ENCODE measurements at places on chromosomes 12 and 14.

- no peak for DNase-seq
These were observed 38.7 kb downstream of the SLC6A12 start for GRCh38 chr12:175250-175649.

- DNase-seq = no peak
These were observed 155.6 kb downstream of the DYRK2 start for GRCh38 chr12:67804168-67804567.

DNA sequence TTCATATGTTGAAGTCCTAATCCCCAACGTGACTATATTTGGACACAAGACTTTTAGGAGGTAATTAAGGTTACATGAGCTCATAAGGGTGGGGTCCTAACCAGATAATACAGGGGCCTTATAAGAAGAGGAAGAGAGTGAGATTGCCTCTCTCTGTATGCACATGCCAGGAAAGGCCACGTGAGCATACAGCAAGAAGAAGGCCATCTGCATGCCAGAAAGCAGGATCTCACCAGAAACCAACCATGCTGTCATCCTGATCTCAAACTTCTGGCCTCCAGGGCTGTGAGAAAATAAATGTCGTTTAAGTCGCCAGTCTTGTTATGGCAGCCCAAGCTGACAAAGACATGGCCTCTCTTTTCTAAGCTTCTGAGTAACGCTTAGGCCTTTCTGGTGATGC is 69.0 kb upstream of the GPHB5 start:
- DNase-seq = no peak

- no peak for DNase-seq
These were observed 527 bp downstream of the CAMKK2 start for GRCh38 chr12:121295746-121296617.

DNA sequence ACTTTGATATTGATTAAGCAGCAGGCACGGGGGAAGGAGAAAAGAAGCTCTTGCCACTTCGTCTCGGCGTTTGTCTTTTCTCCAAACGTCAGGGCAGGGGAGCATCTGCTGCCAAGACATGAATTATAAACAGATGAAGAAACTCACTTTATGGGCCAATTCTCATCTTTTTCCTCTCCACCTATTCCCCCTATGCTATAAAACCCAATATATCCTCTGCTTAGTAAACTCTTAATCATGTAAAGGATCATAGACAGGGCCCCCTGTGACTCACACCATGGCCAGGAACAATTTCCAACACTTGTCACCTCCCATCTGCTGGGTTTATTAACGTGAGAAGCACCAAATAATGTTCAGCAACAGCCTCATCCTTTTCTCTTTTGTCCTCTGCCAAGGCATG is 1092.1 kb upstream of the TMEM132C start:
- no peak for DNase-seq

GRCh38 chr12:27840229-27840999 is 60.4 kb upstream of the MANSC4 start:
- no peak for DNase-seq

DNA sequence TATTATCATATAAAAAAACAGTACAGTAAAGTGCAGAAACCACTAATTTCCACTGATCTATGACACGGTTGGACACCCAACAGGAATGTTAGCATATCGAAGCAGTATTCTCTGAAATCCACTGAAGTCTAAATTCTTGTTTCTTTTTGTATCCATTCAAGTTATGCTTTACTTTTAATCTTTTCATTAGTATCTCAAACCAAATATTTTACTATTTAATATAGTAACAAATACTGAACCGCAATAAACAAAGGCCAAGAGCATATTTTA is 41.1 kb downstream of the ATXN2 start:
- no peak for DNase-seq

DNA sequence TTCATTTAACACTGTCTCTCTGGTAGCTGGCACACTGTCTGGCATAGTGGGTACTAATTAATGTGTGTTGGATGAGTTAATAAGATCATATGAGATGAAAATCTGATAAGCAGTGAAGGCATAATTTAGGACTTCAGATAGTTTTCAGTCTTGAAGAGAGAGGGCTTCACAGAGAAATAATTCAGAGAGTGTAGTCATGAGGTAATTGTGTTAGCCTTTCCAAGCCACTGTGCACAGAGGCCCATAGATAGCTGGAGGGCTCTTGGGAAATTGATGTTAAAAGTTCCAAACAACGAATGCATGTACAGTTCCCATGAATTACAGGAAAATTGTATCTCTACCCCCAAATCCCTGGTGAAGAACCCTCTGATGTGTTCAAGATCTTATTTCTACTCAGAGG is 133.8 kb upstream of the HMGA2 start:
- no peak for DNase-seq

- no peak for DNase-seq
These were observed 113.0 kb downstream of the BEGAIN start for GRCh38 chr14:100474196-100474595.

DNA sequence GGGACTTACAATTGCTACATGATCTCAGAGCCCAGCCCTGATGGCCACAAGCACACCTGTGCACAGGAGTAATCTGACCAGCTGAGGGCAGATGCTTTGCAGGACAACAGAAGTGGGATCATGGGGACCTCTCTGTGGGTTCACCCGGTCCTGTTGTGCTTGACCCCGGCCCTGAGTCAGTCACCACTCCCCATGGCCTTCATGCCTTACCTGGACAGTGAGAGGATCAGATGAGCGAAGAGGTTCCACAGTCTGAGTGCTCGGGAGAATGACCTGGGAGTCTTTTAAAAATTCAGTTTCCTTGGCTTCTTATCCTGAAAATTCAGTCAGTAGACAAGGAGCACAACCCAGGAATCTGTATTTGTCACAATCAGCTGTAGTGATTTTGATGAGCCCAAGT is 88.1 kb downstream of the NTF3 start:
- DNase-seq = no peak

DNA sequence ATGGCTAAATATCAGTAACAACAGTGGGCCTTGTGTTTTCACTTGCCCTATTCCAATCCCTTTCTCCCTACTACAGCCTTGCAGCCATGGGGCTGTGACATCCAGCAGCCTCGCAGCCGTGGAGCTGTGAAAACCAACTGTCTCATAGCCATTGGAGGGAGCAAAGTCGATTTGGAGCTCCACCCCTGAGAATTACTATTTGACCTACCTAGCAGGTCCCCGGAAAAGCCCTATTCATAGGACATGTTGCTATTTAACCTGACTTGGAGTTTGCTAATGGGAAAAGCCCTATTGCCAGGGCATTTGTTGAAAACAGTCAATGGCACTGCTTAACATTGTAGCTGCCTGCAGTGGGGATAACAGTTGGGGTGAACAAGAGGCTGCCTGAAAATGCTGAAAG is 33.3 kb downstream of the ERG28 start:
- DNase-seq = no peak

DNA sequence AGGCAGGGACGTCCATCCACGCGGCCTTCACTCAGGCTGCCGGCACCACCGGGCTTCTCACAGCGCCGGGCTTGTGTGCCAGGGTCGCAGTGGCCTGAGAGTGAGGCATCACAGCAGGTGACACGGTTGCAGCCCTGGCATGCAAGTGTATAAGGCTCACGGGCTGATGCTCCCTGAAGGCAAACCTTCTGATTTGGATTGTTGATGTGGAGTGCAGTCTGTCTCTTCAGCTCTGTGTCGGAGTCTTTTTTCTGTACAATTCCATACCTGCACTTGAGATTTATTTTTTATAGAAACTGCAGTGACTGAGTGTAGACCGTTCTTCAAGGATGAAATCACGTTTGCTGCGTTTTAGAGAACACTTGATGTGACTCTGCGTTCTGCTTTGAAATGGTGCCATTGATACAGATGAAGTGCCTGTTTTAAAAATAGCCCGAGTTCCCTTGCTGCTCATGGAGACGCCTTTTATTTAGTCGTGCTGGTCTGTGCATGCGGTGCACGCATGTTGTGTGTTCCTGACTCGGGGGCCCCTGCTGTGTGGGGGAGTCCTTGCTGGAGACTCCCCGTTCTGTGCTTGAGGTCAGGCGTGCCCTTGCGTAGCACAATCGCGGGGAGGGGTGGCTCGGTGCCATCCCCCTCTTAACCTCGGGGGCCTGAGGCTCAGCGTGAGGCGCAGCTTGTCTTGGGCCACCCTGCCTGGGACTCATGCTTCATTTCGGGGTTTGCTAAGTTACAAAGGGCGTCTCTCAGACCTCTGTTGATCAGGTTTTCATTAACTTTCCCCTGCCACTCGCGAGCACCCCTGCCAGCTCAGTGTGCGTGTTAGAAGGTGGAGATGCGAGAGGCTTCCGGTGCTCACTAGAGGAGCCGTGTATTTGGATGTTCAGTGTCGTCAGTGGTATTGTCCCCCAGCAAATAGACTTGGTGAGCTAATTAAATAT is 21.6 kb upstream of the AMN start:
- DNase-seq = no peak

DNA sequence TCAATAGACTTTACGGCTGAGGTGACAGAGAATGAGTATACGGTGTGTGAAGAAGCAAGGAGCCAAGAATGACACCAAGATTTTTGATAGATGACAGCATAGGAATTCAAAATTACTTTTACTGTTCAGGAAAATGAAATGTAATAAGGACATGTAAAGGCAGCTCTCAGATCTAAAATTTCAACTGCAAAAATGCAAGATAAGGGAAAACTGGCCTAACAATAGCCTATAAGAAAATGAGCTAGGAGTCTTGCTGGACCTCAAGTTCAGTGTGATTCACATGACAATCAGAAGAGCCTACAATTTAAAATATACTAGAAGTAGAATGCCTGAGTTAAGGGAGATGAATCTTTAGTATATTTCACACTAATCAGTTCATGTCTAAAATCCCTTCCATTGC is 102.0 kb downstream of the RPS29 start:
- no peak for DNase-seq

GRCh38 chr12:123924539-123924938 is 48.1 kb downstream of the CCDC92 start:
- no peak for DNase-seq

All from iPS DF 6.9 (cell line).